ENCODE measurements at places on chromosomes 2 and 18. TPM values are rescaled to one million over a fixed set of nuclear protein-coding genes. Genes with fewer than 3 reads are reported as not detected.

Gene SP140
- total RNA-seq = 14.1 TPM

Gene IL1R2
- total RNA-seq = not detected

DNA sequence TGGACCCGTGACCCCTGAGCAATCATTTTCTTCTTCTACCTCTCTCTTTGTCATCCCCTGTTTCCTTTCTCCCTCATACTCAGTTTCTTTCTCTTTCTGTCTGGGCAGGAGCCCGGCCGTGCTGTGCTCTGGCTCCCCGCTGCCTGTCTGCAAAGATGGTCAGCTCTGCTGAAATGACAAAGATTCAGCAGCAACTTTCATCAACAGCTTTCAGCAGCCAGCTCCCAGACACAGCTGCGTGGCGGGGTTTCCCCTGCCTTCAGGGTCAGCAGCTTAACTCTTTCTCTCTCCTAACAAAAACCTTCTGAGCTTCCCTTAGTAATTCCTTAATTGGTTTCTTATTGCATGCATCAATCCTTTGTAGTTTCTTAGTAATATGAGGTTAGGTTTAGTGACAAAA lies 1234.4 kb downstream of the CNTNAP5 start:
- no peaks in the 10 kb centered on the region for H3K27me3 ChIP-seq
- H3K27ac ChIP-seq = no peak overlapping the region
- no peak for DNase-seq
- no peak overlapping the region for H3K4me3 ChIP-seq
- H3K4me1 ChIP-seq = no peaks in the 10 kb centered on the region

DNA sequence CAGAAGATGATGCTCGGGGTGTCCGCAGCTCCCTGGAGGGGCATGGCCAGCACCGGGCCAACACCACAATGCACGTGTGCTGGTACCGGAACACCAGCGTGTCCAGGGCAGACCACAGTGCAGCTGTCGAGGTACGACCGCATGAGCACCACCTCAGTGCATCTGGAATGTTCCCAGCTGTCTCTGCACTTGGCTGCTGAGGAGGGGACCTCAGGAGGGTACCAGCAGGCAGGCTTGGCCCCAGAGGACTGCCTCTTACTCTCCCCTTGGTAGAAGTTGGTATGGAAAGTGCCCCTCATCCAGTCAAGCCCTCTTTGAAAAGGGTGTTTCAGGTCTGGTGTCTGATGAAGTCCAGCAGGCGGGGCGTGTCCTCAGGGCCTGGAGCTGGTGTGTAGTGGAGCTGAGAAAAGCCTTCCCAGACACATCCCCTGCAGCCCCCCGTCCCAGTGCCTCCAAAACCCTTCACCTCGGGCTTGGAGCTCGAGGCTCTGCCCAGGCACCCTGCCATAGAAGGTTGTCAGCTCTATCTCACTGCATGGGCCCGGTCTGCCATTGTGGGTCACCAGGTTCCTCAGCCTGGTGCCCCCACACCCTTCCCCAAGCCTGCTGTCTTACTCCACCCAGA lies 16.7 kb downstream of the STK25 start:
- H3K27ac ChIP-seq = no peak overlapping the region
- no peak overlapping the region for H3K4me3 ChIP-seq
- H3K36me3 ChIP-seq = peaks cover 8% of the 10 kb centered on the region
- no peaks in the 10 kb centered on the region for H3K27me3 ChIP-seq
- DNase-seq = no peak

GRCh38 chr2:194060269-194060668 lies 1596.8 kb upstream of the SLC39A10 start:
- no peaks in the 10 kb centered on the region for H3K4me1 ChIP-seq
- no peaks in the 10 kb centered on the region for H3K27me3 ChIP-seq
- H3K27ac ChIP-seq = no peak overlapping the region
- DNase-seq = no peak
- no peak overlapping the region for H3K4me3 ChIP-seq
- no peaks in the 10 kb centered on the region for H3K36me3 ChIP-seq

DNA sequence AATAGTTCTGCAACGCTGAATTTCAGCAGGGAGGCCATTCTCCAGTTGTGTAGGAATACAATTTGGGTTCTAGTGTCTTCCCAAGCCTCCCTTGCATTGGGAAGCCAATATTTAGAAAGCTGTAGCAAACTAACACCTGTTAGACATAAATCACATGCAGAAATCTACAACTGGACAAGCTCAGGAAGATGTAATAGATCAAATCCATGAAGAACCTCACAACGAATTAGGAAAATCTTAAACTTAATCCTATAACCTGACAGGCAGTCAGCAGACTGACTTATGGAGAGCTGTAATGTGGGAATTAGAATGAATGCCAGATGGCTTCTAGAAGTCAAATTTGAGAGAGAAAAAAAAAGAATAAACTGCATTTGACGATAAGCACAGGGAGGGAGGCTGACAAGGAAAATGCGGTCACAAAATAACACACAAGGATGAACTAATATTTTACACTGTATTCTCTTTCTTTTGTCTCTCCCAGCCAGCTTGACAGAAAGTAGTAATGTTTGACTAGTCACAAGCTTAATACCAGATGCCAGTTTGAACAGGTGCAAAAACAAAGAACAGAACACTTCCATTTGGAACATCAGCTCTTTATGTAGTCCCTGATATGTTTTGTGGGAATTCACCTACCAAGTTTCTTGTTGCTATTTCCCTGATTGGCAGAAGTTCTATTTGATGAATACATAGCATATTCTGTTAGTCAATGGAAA lies 50.8 kb upstream of the FANCL start:
- no peak for DNase-seq
- H3K27me3 ChIP-seq = no peaks in the 10 kb centered on the region
- no peaks in the 10 kb centered on the region for H3K4me1 ChIP-seq
- H3K4me3 ChIP-seq = no peak overlapping the region

- no peak for DNase-seq
- no peak overlapping the region for H3K27ac ChIP-seq
- no peaks in the 10 kb centered on the region for H3K36me3 ChIP-seq
These were observed 470.8 kb downstream of the KCNJ3 start for GRCh38 chr2:155169317-155169716.
